ENCODE measurements at places on chromosomes 2 and 18.

- no peak for DNase-seq
Observed at GRCh38 chr2:172287190-172287589, 140.2 kb upstream of the ITGA6 start.

DNA sequence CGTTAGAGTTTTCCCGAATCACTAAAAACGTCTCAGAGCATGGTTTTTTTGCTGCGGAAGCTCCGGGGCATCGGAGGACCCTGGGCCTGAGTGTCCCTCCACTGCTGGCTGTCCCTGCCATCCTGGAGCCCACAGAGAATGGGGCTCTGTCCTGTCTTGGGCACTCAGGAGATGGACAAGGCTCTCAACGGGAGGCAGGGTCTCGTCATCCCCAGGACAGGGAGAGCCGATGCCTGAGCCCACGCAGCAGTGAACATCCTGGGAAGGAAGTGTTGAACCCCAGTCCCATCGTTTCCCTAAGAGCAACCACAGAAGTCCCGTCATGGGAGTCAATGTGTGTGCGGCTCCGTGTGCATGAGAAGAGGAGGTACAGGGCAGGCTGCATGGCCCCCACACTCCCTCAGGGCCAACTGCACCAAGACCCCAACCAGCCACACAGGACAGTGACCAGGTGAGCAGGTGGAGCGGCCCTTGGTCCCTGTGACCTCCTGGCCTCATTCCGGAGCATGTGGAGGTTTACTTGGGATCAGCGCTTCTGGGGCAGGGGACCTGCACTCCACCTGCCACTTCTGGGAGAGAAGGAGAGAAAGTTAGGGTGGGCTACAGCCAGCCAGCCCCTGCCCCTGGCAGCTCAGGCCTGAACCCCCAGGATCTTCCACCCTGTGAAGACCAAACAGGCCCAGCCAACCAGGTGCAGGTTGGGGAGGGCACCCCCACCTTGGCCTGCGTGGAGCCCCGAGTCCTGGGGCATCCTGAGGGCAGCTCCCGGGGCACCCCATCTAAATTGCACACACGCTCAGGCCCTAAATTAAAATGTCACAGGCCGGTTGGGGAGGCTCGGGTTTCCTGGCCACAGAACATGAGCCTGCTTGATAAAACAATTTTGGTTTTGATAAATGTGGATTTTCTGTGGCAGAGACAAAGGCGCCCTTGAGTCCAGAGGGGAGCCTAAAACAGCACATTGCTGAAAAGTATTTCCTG, 3.1 kb upstream of the SNED1 start:
- DNase-seq = no peak

GRCh38 chr2:4357121-4357520, 653.7 kb downstream of the DCDC2C start:
- no peak for DNase-seq

- DNase-seq = no peak
Observed at GRCh38 chr2:235161565-235161964, 209.7 kb downstream of the SH3BP4 start.

All from effector memory CD4-positive, alpha-beta T cell (primary cell).